ENCODE measurements at places on chromosomes 16 and 17.

DNA sequence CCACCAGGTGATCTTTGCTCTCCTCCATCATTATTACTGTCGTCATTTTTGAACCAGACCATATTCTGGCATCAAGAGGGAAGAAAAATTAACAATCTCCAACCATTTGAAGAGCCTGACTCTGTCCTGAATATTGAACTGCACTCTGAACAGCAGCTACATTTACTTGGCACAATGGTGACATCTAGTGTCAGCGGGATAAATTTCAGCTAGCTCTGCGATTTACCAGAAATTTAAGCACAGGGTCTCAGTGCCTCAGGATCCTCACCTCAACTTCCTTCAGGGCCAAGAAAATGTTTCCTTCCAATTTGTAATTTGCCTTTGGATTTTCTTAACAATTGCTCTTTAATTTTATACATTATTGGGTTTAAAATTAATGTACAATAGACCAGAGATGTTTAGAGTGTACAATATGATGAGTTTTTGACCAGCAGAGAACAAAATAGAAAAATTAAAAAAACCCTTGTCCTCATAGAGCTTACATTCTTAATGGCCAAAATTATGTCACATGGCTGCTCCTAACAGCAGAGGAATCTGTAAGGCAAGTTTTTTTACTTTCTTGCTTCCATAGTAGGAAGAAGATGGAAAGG, 10.7 kb upstream of the ZNF19 start:
- no peak overlapping the region for H3K4me3 ChIP-seq
- H3K36me3 ChIP-seq, result no peaks in the 10 kb centered on the region
- no peak overlapping the region for H3K27ac ChIP-seq
- H3K4me1 ChIP-seq, result no peaks in the 10 kb centered on the region

GRCh38 chr16:29315046-29315445, 91.5 kb downstream of the NPIPB11 start:
- H3K4me3 ChIP-seq, result no peak overlapping the region
- H3K27me3 ChIP-seq, result no peaks in the 10 kb centered on the region
- DNase-seq, result no peak
- no peak overlapping the region for H3K27ac ChIP-seq
- no peaks in the 10 kb centered on the region for H3K36me3 ChIP-seq

DNA sequence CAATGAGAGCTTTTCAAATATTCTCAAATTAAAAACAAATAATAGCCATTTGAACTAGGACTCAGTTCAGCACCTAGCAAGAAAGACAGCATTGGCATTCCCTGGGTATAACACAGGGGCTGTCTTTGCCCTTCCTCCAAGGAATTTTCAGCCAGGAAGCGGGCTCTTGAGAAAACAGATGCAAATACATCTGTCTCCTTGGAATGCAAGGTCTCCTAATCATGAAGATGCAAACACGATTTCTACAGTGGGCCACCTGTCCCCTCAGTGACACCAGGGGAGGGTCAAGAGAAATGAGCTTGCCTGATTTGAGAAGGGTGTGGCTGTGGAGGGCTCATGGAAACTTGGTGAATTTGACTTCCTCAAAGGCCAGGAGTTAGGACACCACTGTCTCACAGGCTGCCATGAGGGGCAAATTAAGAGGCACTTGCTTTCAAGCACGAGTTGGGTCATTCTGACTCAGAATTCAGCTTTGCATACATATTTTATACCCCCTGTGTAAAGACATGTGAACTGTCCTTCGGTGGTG, 24.5 kb upstream of the SUPT4H1 start:
- no peaks in the 10 kb centered on the region for H3K36me3 ChIP-seq
- DNase-seq, result no peak
- H3K4me3 ChIP-seq, result no peak overlapping the region
- H3K27me3 ChIP-seq, result no peaks in the 10 kb centered on the region
- no peaks in the 10 kb centered on the region for H3K4me1 ChIP-seq

DNA sequence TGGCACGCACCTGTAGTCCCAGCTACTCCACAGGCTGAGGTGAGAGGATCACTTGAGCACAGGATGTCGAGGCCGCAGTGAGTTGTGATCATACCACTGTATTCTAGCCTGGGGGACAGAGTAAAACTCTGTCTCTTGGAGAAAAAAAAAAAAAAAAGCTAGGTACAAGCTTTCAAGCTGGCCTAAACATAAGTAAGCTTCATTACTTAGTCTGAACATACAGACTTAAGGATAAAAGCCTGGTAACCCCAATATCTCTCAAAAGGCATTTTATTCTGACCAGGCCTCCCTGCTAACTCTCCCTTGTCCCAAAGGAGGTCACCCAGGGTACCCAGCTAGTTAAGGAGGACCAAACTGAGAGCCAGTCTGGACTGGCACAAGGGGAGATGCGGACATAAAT, 46.2 kb downstream of the TOM1L2 start:
- H3K4me3 ChIP-seq, result no peak overlapping the region
- H3K36me3 ChIP-seq, result no peaks in the 10 kb centered on the region
- peaks cover 2% of the 10 kb centered on the region for H3K4me1 ChIP-seq
- no peak overlapping the region for H3K27ac ChIP-seq
- DNase-seq, result no peak

- no peaks in the 10 kb centered on the region for H3K4me1 ChIP-seq
- no peaks in the 10 kb centered on the region for H3K27me3 ChIP-seq
- no peak for DNase-seq
These were observed 228.7 kb upstream of the ASIC2 start for GRCh38 chr17:33521784-33522183.

GRCh38 chr17:36496018-36496789, 9.7 kb downstream of the ZNHIT3 start:
- no peak overlapping the region for H3K4me3 ChIP-seq
- H3K27me3 ChIP-seq, result no peaks in the 10 kb centered on the region
- no peak for DNase-seq
- no peak overlapping the region for H3K27ac ChIP-seq
- no peaks in the 10 kb centered on the region for H3K4me1 ChIP-seq
- H3K36me3 ChIP-seq, result peaks cover 13% of the 10 kb centered on the region

GRCh38 chr16:35150805-35151312, 1691.4 kb downstream of the TP53TG3F start:
- no peak for DNase-seq
- H3K4me3 ChIP-seq, result no peak overlapping the region
- H3K4me1 ChIP-seq, result no peaks in the 10 kb centered on the region
- no peaks in the 10 kb centered on the region for H3K36me3 ChIP-seq
- H3K27ac ChIP-seq, result no peak overlapping the region
- H3K27me3 ChIP-seq, result no peaks in the 10 kb centered on the region

DNA sequence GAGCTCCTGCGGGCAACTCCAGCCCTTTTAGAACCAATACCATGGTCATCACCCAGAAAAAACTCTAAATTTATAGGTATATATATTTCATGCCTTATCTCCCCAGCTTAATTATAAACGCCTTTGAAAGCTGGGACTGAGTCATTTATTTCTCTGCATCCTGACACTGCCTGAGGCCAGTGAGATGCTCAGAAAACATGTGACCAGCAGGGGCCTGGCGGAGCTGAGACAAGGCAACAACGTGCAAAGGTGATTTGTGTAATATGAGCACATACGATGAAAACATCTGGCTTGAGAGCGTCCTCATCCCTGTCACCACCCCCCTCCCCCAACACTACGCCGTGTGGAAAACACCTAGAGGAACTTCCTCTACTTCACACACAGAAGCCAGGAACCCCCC, 22.7 kb downstream of the NXN start:
- no peak for DNase-seq
- H3K4me1 ChIP-seq, result no peaks in the 10 kb centered on the region
- no peak overlapping the region for H3K4me3 ChIP-seq

All from breast epithelium (tissue), 4 donors.